Epithelial cell of umbilical artery (primary cell): ENCODE measurements at places on chromosomes 6 and 20. TPM values are rescaled to one million over a fixed set of nuclear protein-coding genes. Genes with fewer than 3 reads are reported as not detected.

BIRC7 gene
- not detected in 2 replicates for total RNA-seq

SYNE1 gene
- total RNA-seq, result 52.9 and 66.4 TPM in 2 replicates

C6orf141 gene
- total RNA-seq, result 2.6 and 2.7 TPM in 2 replicates

HLA-DOA gene
- total RNA-seq, result under 0.01 TPM in 1 of 2 replicates, not detected in the other

RAET1L gene
- total RNA-seq, result not detected in 2 replicates

HLA-DQB1 gene
- not detected in 2 replicates for total RNA-seq

OR10C1 gene
- total RNA-seq, result not detected in 2 replicates

ADGRF4 gene
- under 0.01 TPM in 1 of 2 replicates, not detected in the other for total RNA-seq

EYA2 gene
- total RNA-seq, result not detected in 2 replicates

FRK gene
- under 0.01 TPM in 1 of 2 replicates, not detected in the other for total RNA-seq
